ENCODE measurements at places on chromosomes 3 and 15. TPM values are rescaled to one million over a fixed set of nuclear protein-coding genes. Genes with fewer than 3 reads are reported as not detected.

Gene KCNMB3
- total RNA-seq = 0.50 TPM

Gene IQSEC1
- 37.9 TPM for total RNA-seq

Gene ANKUB1
- not detected for total RNA-seq

Gene GPR27
- not detected for total RNA-seq

Gene HIGD2B
- not detected for total RNA-seq

Gene OR5K1
- total RNA-seq = not detected

Gene FGD5
- total RNA-seq = 1.7 TPM

Gene SYNPR
- total RNA-seq = not detected

Gene TMOD2
- total RNA-seq = 9.3 TPM

Gene CAPN3
- 2.8 TPM for total RNA-seq

Gene INKA1
- total RNA-seq = 10.5 TPM

Gene NMNAT3
- total RNA-seq = 0.83 TPM

Gene PLCL2
- 20.5 TPM for total RNA-seq

Gene C3orf22
- not detected for total RNA-seq

Gene SKOR1
- total RNA-seq = 0.15 TPM

Gene IVD
- 79.6 TPM for total RNA-seq

Gene MCCC1
- 36.2 TPM for total RNA-seq

Gene CACNA2D2
- total RNA-seq = not detected

Gene KBTBD13
- under 0.01 TPM for total RNA-seq

Gene C3orf49
- total RNA-seq = not detected

Gene CSTA
- 2.6 TPM for total RNA-seq

Gene NEK10
- total RNA-seq = 38.5 TPM

Gene PTH1R
- 0.66 TPM for total RNA-seq

Gene IQCF5
- total RNA-seq = not detected

Gene BOC
- total RNA-seq = 3.3 TPM

Gene EXOSC7
- 31.9 TPM for total RNA-seq

Gene TJP1
- 61.7 TPM for total RNA-seq
